ENCODE measurements at places on chromosomes 2 and 18.
A peak's percentile ranks its signal among the peaks of the same experiment; 100 is the strongest.

GRCh38 chr2:175049661-175050060, 44.5 kb upstream of the CHN1 start:
- DNase-seq: no peak

GRCh38 chr2:6421138-6421730, 444.5 kb downstream of the CMPK2 start:
- DNase-seq: no peak

DNA sequence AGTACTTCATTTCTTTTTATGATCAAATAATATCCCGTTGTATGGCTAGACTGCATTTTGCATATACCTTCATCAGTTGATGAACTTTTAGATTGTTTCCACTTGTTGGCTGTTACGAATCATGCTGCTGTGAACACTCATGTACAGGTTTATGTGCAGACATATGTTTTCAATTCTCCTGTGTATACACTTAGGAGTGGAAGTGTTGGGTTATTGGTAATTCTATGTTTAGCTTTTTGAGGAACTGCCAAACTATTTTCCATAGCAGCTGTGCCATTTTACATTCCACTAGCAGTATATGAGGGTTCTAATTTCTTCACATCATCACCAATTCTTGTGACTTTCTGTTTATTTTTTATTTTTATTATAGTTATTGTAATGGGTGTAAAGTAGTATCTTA, 32.1 kb upstream of the LCLAT1 start:
- no peak for DNase-seq

- no peak for DNase-seq
Observed at GRCh38 chr2:24676493-24676892, 116.7 kb downstream of the PTRHD1 start.

GRCh38 chr2:71358931-71359671, 27.5 kb downstream of the ZNF638 start:
- DNase-seq: peak; percentile 42

GRCh38 chr2:144683966-144684365, 164.0 kb upstream of the ZEB2 start:
- no peak for DNase-seq

GRCh38 chr2:240225660-240226475, 85.4 kb upstream of the OTOS start:
- DNase-seq: no peak

DNA sequence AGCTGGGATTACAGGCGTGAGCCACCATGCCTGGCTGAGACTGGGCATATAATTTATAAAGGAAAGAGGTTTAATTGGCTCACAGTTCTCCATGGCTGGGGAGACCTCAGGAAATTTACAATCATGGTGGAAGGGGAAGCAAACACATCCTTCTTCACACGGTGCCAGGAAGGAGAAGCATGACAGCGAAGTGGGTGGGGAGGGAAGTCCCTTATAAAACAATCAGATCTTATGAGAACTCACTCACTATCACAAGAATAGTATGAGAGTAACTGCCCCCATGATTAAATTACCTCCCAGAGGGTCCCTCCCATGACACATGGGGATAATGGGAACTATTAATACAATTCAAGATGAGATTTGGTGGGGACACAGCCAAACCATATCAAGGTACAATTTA, 7.8 kb upstream of the LCLAT1 start:
- DNase-seq: peak; percentile 50

DNA sequence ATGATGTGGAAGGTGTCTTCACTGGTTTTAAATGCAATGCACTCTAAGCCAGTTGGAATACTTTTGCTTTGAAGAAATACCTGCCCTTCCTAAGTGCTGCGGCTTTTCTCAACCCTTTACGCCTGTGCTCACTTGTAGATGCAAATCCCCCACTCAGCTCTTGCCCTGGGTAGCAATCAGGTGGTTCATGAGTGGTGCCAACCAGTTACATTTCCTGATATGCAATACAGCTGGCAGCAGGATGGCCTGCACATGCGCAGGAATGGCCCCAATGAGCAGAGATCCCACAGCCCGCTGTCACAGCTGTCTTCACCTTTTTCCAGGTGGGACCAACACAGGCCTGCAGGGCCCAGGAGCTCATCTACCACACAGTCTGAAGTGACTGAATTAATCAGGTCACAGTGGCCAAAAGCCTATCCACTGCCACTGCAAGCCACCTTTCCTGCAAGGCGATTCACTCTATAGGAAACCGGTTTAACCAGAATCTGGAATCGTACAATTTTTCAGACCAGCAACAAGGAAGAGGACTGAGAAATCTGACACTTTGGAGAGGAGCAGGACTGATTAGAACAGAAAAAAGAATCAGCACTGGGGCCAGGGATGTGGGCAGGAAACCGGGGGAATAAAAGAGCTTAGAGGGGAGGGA, 247.8 kb downstream of the MYT1L start:
- no peak for DNase-seq

GRCh38 chr2:218780046-218780445, 1.9 kb upstream of the CYP27A1 start:
- DNase-seq: no peak

DNA sequence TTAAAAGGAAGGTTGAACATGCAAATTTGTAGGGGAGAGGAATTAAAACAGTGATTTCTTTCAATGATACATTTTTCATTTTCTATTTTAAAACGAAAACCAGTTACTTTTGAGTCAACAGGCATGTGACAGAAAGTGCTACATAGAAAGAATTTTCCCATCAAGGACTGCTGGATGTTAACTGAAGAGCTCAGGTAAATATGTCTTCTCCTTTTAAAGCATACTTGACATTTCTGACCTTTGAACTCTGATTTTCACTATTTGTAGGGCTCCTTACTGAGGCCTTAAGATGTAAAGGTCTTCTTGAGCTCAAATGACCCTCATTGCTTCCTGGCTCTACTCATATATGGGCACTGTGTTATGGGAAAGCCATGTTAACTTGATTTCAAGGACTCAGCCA, 32.4 kb downstream of the FIGN start:
- DNase-seq: no peak

DNA sequence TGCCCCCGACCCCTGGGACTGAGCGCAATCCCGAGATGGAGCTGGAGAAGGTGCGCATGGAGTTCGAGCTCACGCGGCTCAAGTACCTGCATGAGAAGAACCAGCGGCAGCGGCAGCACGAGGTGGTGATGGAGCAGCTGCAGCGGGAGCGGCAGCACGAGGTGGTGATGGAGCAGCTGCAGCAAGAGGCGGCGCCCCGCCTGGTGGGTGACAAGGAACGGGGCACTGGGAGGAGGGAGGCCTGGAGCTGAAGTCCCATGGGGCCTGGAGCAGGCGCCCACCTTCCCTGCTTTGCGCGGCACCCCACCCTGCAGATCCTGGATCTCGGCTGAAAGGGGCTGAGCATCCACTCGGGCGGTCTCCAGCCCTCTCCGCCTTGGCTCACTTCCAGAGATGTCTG, 1.2 kb downstream of the TMEM247 start:
- no peak for DNase-seq

GRCh38 chr2:28068088-28068487, 177.6 kb downstream of the BABAM2 start:
- peak; percentile 17 for DNase-seq

DNA sequence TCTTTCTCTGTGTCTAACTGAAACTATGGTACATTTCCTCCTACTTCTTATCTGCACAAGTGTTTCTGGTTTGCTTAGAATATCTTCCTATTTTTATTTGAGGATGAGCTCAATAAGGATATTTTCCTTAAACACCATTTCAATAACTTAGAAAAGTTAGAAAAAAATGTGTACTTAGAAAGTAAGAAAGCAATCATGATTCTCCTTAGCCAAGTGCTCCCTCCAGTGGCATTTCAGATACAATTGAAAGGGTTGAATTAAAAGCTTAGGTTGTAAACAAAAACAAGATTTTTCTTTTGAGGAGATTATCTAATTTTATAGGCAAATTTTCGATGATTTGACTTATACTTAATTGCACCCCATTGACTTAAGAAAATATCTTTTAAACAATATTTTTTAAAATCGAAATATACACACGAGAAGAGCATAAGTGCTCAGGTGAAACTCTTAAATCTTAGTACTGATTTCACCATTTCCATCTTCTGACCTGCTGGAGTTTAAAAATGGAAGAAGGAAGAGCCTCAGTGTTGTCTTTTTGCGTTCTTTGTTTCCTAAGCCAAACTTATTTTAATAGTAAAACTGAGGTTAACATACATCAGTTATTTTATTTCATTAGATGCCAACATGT, 26.9 kb downstream of the C18orf63 start:
- DNase-seq: peak; percentile 69

- DNase-seq: no peak
Observed at GRCh38 chr2:100394111-100394641, 23.3 kb downstream of the CHST10 start.

- no peak for DNase-seq
Observed at GRCh38 chr2:1628893-1629292, 115.4 kb downstream of the PXDN start.

- DNase-seq: no peak
Observed at GRCh38 chr2:9271091-9271490, 64.5 kb downstream of the ASAP2 start.

GRCh38 chr18:48132797-48133655, 202.6 kb upstream of the SMAD2 start:
- DNase-seq: no peak

- no peak for DNase-seq
Observed at GRCh38 chr18:31244771-31245394, 73.1 kb upstream of the DSG1 start.

DNA sequence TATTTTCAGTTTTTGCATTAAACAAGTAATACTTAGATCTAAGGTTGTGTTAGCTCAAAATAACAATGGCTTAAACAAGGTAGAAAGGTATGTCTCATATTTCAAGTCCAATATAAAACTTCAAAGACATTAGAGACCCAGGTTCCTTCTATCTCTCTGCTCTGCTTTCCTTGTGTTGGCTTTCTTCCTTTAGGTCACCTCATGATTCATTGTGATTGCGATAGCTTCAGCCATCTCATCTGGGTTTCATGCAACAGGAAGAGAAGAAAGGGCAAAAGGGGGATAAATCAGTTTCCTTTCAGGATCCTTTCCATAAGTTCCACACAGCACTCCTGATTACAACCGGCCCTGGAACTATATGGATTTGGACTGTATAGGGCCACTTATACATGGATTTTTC, 16.0 kb upstream of the TBR1 start:
- DNase-seq: no peak

DNA sequence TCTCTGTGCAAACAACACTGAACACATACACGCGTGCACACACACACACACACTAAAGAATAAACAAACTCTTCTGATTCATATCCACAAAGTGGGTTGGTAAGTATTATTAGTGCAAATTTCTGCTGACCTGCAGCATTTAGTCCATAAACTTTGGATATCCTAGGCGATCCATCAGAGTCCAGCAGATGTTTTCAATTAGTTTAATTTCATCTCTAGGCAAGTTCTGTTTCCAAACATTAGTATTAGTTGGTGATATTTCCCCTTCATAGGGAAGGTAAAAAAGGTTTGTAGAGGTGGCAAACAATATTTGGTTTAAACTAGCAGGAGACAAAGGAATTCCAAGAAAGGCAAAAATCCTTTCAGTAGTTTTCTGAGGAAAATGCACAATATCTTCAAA, 5.7 kb downstream of the DSEL start:
- DNase-seq: no peak
